NT2/D1 (cell line): ENCODE measurements at places on chromosomes 11 and 22.

- DNase-seq, result no peak
These were observed 10.0 kb downstream of the SDF2L1 start for GRCh38 chr22:21652010-21652546.

- no peak for DNase-seq
These were observed 733 bp upstream of the GRAMD1B start for GRCh38 chr11:123429336-123429735.

GRCh38 chr11:69208190-69209037 lies 52.7 kb downstream of the SMIM38 start:
- no peak for DNase-seq

- DNase-seq, result no peak
These were observed 85.3 kb downstream of the GAB4 start for GRCh38 chr22:16922706-16923105.

DNA sequence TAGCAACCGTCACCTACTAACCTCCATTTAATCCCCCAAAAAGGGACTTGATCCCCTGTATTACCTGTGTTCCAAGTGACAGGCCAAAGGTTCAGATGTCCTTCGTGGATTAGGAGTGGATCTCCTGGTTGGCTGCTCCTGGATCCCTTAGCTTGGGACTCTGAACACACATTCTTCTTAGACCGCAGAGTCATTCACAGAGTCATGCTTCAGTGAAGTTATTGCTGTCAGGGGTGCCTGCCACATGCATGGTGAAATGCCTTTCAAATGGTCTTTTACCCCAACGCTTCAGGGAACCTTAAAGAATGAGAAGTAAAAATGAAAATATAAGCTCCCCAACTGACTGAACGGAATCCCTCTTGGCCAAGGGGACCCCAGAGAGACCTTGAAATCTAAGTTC lies 49.1 kb downstream of the ADAMTS8 start:
- no peak for DNase-seq

DNA sequence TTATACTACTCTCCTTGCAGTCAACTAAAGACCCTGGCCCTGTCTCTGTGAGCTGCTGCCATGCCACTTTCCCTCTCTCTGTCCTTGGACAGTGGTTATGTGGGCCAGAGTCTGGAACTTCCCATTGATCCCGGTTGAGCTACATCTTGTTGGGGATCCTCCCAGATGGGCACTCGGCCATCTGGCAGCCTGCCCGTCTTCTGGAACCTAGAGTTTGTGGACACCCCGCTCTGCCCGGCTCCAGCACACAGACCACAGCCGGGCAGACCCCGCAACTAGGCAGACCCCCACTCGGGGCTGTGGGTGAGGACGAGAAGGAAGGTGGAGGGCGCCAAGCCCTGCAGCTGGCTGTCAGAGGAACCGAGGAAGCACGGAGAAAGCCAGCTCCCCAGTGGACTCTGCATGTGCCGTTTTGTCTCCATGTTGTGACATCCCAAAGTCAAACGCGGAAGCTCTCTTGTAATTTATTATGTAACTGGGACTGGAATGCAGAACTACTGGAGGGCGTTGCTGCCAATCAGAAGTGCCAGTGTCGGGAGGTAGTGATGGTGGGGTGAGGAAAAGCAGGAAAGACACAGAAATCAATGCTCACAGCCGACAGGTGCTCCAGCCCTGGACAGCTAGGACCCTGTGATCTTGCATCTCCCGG lies 207.7 kb downstream of the CEP164 start:
- DNase-seq, result no peak

DNA sequence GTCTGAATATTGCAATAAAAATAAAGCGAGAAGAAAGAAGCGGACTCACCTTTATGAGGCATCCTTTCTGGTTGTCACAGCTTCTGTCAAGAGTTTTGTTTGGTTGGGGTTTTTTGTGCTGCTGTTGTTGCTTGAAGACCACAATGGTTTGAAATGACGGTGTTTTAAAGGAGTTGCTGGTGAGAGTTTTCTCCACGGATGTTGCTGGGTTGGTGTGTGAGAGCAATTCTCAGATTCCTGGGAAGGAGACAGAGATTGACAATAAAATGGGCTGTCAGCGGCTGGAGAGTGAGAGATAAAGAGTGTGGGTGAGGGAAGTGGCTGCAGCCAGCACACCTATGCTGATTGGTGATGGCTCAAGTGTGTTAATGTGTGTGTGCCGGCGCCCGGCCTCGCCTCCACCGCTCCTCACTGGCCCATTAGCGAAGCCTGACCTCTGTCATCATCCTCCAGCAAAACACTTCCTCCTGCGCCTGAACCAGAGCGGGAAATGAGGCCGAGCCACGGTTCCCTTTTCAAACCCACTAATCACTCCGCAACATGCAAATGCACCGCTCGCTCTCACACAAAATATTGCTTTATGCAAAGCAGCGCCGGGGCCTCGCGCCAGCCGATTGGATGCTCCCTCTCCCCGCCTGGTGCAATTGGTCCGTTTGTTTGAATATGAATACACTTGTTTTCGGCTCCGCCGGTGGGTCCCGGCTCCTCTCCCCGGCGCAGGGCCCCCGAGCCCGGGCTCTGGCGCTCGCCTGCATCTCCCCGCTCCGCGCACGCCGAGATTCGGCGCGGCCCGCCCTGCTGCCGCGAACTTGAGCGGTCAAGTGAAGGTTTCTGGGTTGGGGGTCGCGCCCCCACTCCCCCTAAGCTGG lies at the start of gene PAX6:
Gene PAX6 (minus strand): TSS at position 544 of the 869 bp plus-strand sequence. CDS start 4,911 bp downstream, outside the sequence.
- DNase-seq, result no peak

DNA sequence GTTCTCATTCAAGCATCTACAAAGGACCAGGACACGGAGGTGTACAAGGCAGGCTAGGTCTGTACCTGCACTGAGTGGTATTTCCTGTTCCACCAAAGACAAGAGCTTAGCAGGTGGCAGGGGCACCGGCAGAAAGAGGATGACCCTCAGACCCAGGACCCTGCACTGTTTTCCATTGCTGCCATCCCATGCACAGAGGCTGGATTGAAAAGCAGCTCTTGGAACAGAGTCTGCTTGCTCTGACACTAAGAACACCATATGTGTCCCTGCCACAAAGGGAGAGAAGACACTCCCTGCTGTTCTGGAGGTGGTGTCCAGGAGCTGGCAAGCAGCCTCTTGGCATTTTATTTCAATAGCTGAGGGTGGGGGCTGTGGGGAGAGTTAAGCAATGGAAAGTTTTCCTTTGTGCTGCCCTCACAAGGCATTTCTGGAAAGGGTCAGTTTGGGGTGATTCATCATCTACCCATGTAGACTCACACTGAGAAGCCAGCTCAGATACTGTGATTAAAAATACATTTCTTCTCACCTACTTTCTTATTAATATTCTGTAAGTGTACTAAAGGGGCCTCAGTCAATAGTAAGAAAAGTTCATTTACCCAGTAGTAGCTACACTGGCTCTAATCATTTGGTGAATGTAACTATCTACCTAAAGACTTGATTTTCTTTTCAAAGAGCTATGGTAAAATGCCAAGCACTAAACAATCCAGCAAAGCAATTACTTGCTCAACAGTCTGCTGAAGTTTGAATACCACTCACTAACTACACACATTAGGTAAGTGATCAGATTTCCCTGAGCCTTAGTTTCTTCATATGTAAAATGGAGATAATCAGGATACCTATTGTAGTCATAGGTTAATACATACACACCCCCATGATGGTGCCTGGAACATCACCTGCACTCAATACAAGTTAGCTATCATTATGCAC lies 55.2 kb downstream of the SLC1A2 start:
- DNase-seq, result no peak

- DNase-seq, result no peak
These were observed 146.0 kb downstream of the OPCML start for GRCh38 chr11:133386262-133386661.

DNA sequence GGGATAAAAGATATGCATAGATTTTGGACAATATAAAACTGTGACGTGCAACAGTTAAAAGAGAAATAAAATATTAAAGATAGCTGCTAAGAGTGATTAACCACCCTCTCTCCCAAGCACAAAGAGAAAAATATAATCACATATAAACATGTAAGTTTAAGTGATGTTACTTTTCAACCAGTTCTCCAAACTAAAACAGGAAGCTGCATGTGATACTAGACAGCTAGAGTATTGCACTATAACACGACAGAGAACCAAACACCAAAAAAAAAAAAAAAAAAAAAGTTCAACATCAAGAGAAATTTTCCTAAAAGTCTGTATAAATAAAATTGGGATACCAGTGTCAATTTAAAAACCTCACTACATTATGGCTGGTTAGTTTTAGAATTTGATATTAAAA lies 79.1 kb downstream of the PICALM start:
- DNase-seq, result no peak

GRCh38 chr11:45917286-45917622 lies 423 bp downstream of the PEX16 start:
- no peak for DNase-seq

DNA sequence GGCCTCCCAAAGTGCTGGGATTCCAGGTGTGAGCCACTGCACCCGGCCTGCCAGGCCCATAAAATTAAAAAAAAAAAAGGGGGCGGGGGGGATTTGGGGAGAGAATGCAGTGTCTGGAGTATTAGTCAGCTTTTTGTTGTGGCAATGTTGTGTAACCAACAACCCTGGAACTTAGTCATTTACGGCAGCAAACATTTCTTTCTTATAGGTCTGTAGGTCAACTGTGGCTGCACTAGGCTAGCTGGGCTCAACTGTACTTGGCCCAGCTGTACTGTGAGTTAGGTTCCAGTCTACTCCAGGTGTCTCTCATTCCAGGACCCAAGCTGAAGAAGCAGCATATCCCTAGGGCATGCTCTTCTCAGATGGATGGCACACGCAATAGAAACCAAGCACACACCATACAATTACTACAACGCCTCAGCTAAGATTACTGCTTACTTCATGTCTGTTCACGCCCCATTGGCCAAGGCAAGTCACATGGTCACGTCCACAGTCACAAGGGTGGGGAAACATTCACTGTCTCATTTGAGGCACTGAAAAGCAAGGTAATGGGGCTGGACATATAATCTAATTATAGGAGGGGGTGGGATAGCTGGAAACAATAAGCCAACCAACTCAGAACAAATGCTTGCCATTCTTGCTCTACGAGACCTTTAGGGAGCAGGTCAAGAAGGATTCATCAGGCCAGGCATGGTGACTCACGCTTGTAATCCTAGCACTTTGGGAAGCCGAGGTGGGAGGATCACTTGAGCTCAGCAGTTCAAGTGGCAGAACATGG lies 10.4 kb upstream of the SPINDOC start:
- no peak for DNase-seq

DNA sequence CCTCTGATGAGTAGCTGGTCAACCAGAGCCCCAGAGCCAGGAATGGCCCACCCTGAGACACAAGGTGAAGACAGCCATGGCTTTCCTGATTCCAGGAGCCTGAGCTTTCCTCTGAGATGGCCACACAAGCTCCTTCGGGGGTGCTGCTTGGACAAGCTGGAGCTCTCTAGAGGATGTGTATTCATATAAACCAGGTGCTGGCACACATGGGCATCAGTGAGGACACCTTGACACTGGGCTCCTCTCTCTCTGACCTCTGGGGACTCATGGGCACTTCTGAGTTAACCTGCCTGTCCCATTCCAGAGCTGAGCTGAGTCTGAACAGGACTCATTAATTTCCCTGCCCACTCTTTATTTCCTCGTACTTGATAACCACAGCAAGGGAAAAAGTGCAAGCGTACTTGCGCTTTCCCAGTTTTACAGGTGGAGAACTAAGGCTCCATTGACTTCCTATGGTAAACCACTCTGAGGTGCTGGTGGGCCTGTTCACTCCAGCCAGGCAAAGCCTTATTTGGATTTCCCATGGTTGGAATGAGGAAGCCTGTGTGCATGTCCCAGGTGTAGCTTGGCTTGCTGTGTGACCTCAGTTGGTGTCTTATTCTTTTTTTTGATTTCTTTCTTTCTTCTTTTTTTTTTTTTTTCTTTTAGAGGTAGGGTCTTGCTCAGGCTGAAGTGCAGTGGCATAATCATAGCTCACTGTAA lies 25.4 kb downstream of the INSC start:
- no peak for DNase-seq

DNA sequence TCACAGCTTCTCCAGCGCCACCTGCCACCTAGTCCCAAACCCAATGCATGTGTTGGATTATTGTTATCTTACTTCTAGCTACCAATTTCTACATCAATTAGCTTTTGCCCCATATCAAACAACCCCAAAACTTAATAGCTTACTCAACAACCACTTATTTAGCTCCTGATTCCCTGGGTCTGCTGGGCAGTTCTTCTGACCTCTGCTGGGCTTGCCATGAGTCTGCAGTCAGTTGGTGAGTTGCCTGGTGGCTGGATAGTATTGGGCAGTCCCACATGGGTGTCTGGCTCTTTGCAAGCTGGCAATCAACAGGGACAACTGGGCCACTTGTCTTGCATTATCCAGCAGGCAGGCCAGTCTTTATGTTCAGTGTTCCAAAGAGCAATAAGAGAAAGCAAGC lies 13.6 kb upstream of the MS4A15 start:
- DNase-seq, result no peak

GRCh38 chr11:118186346-118187107 lies 10.1 kb upstream of the SCN2B start:
- DNase-seq, result no peak

- no peak for DNase-seq
These were observed 10.7 kb downstream of the TMEM132A start for GRCh38 chr11:60934790-60935605.

GRCh38 chr11:80595011-80595410 lies 1154.2 kb upstream of the TENM4 start:
- DNase-seq, result no peak

- DNase-seq, result no peak
These were observed 25.3 kb downstream of the PARVA start for GRCh38 chr11:12402691-12403120.

DNA sequence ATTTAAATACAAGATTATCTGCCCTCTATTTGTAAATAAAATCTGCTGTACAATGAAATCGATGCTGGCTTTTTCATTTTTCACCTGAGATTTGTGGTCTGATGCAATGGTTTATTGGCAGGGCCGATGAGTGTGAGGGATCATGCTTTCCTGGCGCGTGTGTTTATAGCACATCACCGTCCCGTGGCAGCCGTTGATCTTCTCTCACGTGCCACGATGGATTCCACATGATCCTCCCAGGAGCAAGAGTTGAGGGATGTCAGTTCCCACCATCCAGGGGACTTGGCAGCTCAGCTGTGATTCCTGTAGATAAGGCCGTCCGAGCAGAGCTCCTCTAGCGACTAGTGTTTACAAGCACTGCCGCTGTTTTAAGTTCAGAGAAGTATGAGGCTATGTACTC lies 213.7 kb downstream of the TBC1D22A start:
- no peak for DNase-seq

DNA sequence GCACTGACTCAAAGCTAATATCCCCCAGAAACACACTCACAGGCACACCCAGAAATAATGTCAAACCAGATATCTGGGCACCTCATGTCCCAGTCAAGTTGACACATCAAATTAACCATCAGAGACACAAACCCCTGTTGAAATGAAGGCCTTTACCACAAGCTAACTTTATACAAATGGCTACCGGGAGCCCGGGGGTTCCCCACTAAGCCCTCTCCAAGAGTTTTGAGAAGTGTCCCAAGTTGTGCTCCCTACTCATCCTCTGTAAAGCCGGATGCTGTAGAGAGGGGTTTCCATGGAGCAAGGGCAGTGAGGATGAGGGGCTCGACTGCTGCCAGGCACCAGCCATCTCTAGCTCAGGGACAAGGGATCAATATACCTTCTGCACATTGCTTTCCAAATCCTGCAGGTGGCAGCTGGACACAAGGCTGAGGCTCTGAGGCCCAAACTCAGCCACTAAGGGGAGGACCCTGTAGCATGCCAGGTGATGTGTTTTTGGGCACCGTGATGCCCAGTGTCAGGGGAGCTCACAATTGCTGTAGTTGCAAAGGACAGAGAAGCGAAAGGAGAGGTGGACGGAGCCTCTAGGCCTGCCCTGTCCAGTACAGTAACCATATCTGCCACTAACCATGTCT lies 145.7 kb downstream of the TTC17 start:
- peak; percentile 20 for DNase-seq
